ENCODE measurements at places on chromosomes 4 and X.

GRCh38 chr4:106715825-106716224, 320.3 kb downstream of the DKK2 start:
- H3K4me1 ChIP-seq = no peaks in the 10 kb centered on the region
- DNase-seq = no peak
- H3K27ac ChIP-seq = no peak overlapping the region
- H3K36me3 ChIP-seq = no peaks in the 10 kb centered on the region
- no peak overlapping the region for H3K4me3 ChIP-seq

GRCh38 chrX:49627086-49627777, 28.4 kb downstream of the GAGE1 start:
- no peak overlapping the region for H3K4me3 ChIP-seq
- H3K27me3 ChIP-seq = no peaks in the 10 kb centered on the region
- H3K36me3 ChIP-seq = no peaks in the 10 kb centered on the region
- peak; percentile 32 for DNase-seq
- H3K27ac ChIP-seq = no peak overlapping the region

DNA sequence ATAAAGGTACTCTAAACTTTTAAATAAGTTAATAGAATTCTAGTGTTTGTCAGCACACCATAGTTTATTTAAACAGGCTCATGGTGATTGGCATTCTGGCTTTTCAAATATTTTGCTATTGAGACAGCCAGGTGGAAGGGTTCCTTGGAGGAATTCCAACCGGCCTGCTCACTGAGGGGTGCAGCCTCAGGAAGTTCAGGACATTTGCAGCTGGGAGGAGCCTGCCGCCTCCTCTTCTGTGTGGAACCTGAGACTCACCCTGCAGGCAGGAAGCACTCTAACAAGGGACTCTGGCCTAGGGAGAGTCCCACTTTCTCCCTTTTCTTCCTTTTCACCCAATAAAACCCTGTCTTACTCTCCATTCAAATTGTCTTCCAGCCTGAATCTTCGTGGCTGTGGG, 1328.0 kb downstream of the FSTL5 start:
- peak; percentile 25 for DNase-seq
- H3K4me3 ChIP-seq = no peak overlapping the region
- H3K36me3 ChIP-seq = no peaks in the 10 kb centered on the region
- H3K4me1 ChIP-seq = no peaks in the 10 kb centered on the region
- no peak overlapping the region for H3K27ac ChIP-seq

GRCh38 chr4:151098979-151099228, 524 bp upstream of the RPS3A start:
- peaks cover 17% of the 10 kb centered on the region for H3K36me3 ChIP-seq
- no peaks in the 10 kb centered on the region for H3K27me3 ChIP-seq

DNA sequence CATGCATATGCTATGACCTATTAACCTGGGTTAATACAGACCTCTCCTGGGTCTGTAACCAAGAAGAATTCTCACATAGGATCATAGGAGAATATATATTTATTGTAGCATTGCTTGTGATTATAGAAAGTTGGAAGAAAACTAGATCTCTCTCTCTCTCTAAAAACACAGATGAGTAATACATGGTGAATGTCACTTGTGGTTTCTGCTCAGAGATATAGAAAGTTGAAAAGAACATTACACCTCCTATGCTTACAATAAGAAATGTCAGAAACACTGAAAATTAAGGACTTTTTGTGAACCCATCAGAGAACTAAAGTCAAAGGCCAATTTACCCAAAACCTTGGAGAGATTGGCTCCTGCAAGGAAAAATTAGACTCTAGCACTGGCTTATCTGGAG, 1389.5 kb downstream of the FAM133A start:
- no peak overlapping the region for H3K27ac ChIP-seq
- H3K27me3 ChIP-seq = no peaks in the 10 kb centered on the region
- no peaks in the 10 kb centered on the region for H3K36me3 ChIP-seq
- no peak for DNase-seq
- H3K4me1 ChIP-seq = no peaks in the 10 kb centered on the region
- no peak overlapping the region for H3K4me3 ChIP-seq

DNA sequence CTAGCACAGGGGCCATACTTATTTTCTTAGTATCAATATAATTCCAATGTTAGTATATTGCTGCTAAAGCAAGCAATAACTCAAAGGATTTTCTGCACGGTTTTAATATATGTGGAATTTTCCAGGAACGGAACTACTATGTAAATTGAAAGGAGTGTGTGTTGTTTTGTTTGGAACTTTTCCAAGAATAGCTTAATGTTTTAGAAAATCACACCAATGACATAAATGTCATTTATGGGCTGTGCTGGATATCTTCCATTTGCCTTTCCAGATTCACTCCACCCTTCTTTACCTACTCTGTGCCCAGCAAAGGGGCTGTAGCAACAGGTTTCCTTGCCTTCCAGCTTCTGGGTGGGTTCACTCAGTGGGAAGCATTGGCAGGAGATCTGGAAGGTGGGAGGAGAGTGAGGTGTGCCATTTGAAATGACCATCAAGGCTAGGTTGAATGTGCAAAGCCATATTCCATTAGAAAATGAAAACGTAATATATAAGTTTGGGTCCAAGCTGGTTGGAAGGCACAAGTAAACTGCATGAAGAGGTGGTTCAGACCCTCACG, 25.2 kb upstream of the ZFX start:
- no peaks in the 10 kb centered on the region for H3K36me3 ChIP-seq
- H3K27me3 ChIP-seq = no peaks in the 10 kb centered on the region
- H3K4me3 ChIP-seq = no peak overlapping the region
- no peak overlapping the region for H3K27ac ChIP-seq

Measured in body of pancreas (tissue), 4 donors.